Progenitor cell of endocrine pancreas (in vitro differentiated cells): ENCODE measurements at places on chromosomes 5 and 9. TPM values are rescaled to one million over a fixed set of nuclear protein-coding genes. Genes with fewer than 3 reads are reported as not detected.
A peak's percentile ranks its signal among the peaks of the same experiment; 100 is the strongest.

GRCh38 chr9:4393806-4394523, 94.1 kb upstream of the GLIS3 start:
- peaks cover 6% of the 10 kb centered on the region for H3K27me3 ChIP-seq
- no peak overlapping the region for H3K4me3 ChIP-seq
- H3K4me1 ChIP-seq, result no peaks in the 10 kb centered on the region
- H3K27ac ChIP-seq, result no peak overlapping the region
- H3K36me3 ChIP-seq, result no peaks in the 10 kb centered on the region
- no peak for DNase-seq

The INSL6 gene
- not detected in 2 replicates for total RNA-seq

DNA sequence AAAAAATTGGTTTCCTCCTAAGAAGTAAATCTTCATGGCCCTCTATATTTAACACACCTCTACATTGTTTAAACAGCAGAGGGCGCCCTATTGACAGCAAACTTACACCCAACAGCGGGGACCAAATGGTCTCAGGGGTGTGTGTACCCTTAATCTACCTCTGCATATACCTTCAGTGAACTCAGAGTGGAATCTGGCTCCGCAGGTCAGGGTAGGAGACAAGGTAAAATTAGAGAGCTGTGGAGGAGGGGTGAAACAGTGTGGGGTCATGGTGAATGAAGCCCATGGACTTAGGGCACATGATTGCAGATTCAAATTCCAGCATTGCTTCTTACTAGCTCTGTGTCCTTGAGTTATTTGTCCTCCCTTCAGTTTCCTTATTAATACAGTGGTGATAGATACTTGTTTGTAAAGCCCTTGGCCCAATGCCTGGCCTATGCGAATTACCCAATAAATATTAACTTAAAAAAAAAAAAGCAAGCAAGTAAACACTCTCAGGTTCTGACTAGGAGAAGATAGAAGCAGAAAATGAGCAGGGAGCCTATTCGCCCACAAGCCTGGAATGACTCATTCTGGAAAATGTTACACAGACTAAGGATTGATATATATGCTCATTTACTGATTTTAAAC, 122.9 kb downstream of the CAVIN4 start:
- no peak for DNase-seq
- no peaks in the 10 kb centered on the region for H3K36me3 ChIP-seq
- no peak overlapping the region for H3K4me3 ChIP-seq
- peaks cover 11% of the 10 kb centered on the region for H3K4me1 ChIP-seq
- no peak overlapping the region for H3K27ac ChIP-seq

- peak overlapping the region; percentile 87 for H3K27ac ChIP-seq
- peaks cover 7% of the 10 kb centered on the region for H3K36me3 ChIP-seq
- peaks cover 12% of the 10 kb centered on the region for H3K4me1 ChIP-seq
- DNase-seq, result no peak
Measured at GRCh38 chr9:131503626-131504465, 1.1 kb downstream of the POMT1 start.

GRCh38 chr9:106795031-106795430, 67.9 kb upstream of the ZNF462 start:
- no peak for DNase-seq
- peaks cover 19% of the 10 kb centered on the region for H3K27me3 ChIP-seq
- peaks cover 8% of the 10 kb centered on the region for H3K4me1 ChIP-seq
- no peak overlapping the region for H3K27ac ChIP-seq
- no peaks in the 10 kb centered on the region for H3K36me3 ChIP-seq

DNA sequence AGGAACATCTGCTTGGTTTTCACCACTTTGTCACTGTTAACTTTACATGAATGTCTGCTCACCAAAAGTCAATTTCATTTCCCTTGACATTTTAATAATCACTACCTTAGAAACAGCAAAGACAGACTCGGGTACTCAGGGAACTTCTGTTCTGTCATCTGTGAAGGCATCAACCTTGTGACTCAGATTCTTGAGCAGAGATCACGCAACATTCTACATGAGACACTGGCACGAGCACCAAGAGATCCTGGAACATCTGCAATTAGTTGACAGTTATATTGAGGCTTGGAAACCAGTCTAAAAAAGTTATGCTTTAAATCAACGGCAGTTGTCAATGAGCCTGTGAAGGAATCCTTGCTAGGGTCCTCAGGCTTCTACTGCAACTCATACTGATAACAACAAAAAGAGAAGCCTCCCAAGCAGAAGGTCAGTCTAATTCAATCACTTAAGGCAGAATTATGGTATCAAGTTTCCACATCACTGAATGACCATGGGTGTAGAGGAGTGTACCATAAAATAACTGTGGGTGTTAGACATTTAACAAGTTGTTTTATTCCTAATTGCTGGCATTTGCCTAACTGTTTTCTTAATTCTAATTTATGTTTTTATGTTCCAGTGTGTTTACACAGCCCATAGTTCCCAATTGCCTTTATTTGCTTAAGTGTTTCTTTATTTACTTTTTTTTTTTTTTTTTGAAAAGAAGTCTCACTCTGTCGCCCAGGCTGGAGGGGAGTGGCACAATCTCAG, 3.3 kb upstream of the PBX3 start:
- DNase-seq, result no peak
- H3K4me1 ChIP-seq, result peaks cover 3% of the 10 kb centered on the region
- no peak overlapping the region for H3K4me3 ChIP-seq
- H3K27me3 ChIP-seq, result peaks cover 13% of the 10 kb centered on the region
- H3K27ac ChIP-seq, result no peak overlapping the region

- H3K27me3 ChIP-seq, result peaks cover 27% of the 10 kb centered on the region
- H3K36me3 ChIP-seq, result peaks cover 12% of the 10 kb centered on the region
- peak overlapping the region; percentile 99 for H3K4me3 ChIP-seq
- peaks cover 5% of the 10 kb centered on the region for H3K4me1 ChIP-seq
Measured at GRCh38 chr5:176360894-176361436, 599 bp downstream of the KIAA1191 start.

The SLIT3 gene
- total RNA-seq, result 18.8 and 19.6 TPM in 2 replicates

- peaks cover 14% of the 10 kb centered on the region for H3K36me3 ChIP-seq
- DNase-seq, result no peak
- H3K4me1 ChIP-seq, result no peaks in the 10 kb centered on the region
- no peaks in the 10 kb centered on the region for H3K27me3 ChIP-seq
Measured at GRCh38 chr9:120807607-120808379, 14.6 kb upstream of the FBXW2 start.

The BNIP1 gene
- 6.1 and 6.6 TPM in 2 replicates for total RNA-seq

The TNFSF8 gene
- total RNA-seq, result not detected in 2 replicates

The PIP5KL1 gene
- 3.4 and 3.6 TPM in 2 replicates for total RNA-seq

The IGFBPL1 gene
- total RNA-seq, result 4.7 and 5.1 TPM in 2 replicates

DNA sequence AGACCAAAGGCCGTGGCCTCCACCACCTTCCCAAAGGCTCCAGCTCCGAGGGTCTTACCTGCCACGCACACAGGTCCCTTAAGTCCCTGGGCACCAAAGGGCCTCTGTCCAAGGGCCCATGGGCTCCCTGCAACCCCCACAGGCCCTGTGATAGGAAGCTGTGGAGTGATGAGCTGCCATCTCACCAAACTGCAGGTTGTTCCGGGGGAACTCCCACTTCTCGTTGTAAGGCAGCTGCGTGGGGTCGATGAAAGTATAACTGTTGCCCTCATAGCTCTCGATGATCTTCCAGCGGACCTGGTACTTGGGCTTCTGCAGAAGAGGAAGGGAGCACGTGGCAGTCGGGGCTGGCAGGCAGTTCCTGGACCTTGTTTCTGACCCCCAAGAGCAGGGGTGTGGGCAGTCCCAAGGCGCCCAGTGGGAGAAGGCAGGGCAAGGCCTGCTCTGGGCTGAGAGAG, 24.8 kb downstream of the CSF1R start:
- no peak for DNase-seq
- no peak overlapping the region for H3K27ac ChIP-seq
- H3K4me3 ChIP-seq, result no peak overlapping the region
- peaks cover 16% of the 10 kb centered on the region for H3K27me3 ChIP-seq
- H3K4me1 ChIP-seq, result no peaks in the 10 kb centered on the region

GRCh38 chr9:35658968-35659220, 802 bp downstream of the CCDC107 start:
- DNase-seq, result no peak
- peaks cover 6% of the 10 kb centered on the region for H3K27me3 ChIP-seq
- peaks cover 9% of the 10 kb centered on the region for H3K36me3 ChIP-seq
- H3K4me3 ChIP-seq, result peak overlapping the region; percentile 85

- H3K4me1 ChIP-seq, result peaks cover 4% of the 10 kb centered on the region
- DNase-seq, result no peak
- H3K27ac ChIP-seq, result peak overlapping the region; percentile 33
- H3K27me3 ChIP-seq, result no peaks in the 10 kb centered on the region
- no peak overlapping the region for H3K4me3 ChIP-seq
Measured at GRCh38 chr9:105993116-105993854, 298.9 kb downstream of the TMEM38B start.

The HTR4 gene
- total RNA-seq, result not detected in 2 replicates

DNA sequence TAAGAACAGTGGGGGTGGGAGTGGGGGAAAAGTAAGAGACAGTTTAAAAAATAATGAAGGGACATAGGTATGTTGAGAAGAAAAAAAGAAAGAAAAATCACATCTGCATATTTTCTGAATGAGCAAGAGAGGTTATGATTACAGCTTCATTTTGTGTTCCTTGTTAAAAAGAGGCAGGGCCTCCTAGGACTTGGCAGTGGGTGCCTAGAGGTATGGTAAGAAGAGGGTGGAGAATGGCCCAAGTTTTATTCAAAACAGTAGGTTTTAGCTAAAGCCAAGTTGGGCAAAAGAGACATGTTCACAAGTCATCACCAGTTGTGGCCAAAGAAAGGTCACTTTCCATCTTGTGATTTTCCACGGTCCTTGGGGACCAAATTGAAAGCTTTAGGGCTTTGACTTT, 643.4 kb downstream of the CCDC171 start:
- H3K4me3 ChIP-seq, result no peak overlapping the region
- no peak for DNase-seq
- no peak overlapping the region for H3K27ac ChIP-seq

DNA sequence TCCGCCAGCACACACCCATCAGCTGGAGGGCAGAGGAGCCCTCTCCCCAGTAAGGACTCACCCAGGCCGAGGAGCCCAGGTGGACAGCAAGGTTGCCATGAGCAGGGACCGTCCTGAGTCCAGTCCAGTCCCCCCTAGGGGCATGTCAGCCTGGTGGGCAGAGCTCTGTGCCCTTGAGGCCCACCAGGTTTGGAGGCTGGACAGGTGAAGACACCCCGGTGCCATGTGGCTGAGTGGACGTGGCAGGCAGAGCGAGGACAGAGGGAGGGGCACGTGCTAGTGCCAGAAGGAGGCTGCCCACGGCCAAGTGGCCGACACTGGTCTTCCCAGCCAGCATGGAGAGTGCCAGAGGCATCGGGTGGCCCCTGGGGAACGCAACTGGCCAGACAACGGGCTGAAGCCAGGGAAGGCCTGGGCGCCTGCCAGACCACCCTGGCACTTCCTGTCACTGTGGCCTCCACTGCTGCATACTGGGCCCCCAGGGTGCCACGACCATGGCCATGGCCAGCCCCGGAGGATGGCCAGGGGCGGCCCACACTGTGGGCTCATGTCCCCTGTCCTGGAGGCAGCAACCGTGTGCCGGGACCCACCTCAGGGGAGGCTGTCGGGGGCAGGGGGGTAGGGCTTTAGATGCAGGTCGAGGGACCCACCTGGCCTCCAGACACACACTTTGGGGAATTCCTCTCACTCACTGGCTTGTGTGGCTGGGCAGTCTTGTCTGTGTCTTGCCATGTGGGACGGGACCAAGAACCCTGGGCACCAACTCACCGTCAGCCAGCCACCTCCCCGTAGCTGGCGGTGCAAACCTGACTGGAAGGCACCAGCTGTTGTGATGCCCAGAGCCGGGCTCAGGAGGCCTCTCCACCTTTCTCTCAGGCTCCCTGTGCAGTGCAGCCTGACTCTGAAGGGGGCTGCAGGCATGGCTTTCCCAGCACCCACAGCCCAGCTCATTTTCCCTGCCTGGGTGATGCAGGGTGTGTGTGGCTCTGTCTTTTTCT, 42.3 kb upstream of the LPCAT1 start:
- DNase-seq, result no peak
- no peak overlapping the region for H3K4me3 ChIP-seq
- H3K36me3 ChIP-seq, result peaks cover 15% of the 10 kb centered on the region
- peaks cover 24% of the 10 kb centered on the region for H3K4me1 ChIP-seq
- H3K27ac ChIP-seq, result peak overlapping the region; percentile 41

GRCh38 chr9:5113523-5113922, 71.9 kb downstream of the INSL6 start:
- H3K27me3 ChIP-seq, result no peaks in the 10 kb centered on the region
- H3K4me3 ChIP-seq, result no peak overlapping the region
- DNase-seq, result no peak
- no peak overlapping the region for H3K27ac ChIP-seq
- H3K4me1 ChIP-seq, result no peaks in the 10 kb centered on the region
- peaks cover 15% of the 10 kb centered on the region for H3K36me3 ChIP-seq

DNA sequence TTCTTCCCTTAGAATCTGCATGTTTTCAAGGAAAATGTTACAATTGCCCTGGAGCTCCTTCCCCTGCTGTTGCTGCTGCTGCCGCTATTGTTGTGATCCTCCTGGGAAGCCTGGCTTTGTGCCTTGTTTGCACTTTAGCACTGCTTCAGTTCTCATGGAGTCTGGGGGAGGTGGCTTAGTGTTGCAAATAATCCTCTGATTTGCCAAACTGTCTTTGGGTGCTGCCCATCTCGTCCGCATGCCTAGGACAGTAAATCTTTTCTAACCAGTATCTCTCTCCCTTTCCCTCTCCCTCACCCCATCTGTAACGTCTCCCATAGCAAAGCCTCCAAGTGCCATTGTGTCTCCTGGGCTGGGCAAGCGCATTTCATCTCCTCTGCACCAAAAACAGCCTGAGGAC, 30.3 kb downstream of the FAM240B start:
- H3K27me3 ChIP-seq, result peaks cover 18% of the 10 kb centered on the region
- peaks cover 13% of the 10 kb centered on the region for H3K4me1 ChIP-seq
- H3K4me3 ChIP-seq, result no peak overlapping the region
- H3K36me3 ChIP-seq, result no peaks in the 10 kb centered on the region
- DNase-seq, result no peak

- H3K27ac ChIP-seq, result no peak overlapping the region
- no peaks in the 10 kb centered on the region for H3K36me3 ChIP-seq
- no peak overlapping the region for H3K4me3 ChIP-seq
- H3K4me1 ChIP-seq, result no peaks in the 10 kb centered on the region
Measured at GRCh38 chr5:110441035-110441434, 285.4 kb downstream of the TMEM232 start.

The FAM163B gene
- not detected in 2 replicates for total RNA-seq

DNA sequence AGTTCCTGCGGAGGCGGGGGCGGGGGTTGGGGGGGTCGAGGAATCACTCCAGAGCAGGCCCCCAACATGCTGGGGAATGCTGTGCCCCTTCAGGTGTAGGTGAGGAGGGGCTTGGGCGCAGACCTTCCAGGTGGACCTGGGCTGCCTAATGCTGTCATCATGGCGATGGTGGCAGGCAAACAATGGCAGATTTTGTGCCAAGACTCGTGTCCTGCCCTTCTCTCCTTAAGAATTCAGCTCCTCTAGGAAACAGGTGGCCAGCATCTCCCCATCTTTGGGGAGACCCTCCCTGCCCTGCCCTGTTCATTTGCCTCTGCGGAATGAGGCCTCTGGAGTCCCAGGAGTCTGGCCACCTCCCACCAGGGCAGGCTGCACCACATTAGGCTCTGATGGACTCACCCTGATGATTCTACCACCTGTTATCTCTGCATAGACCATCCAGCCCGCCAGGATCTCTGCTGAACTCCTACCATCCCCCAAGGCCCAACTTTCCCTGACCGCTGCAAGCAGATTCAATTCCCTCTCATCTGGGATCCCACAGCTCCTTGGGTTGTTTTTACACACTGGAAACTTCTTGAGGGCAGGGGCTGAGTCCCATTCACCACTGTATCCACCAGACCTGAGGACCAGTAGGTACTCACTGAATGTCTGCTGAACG, 10.9 kb upstream of the SLC25A51 start:
- no peaks in the 10 kb centered on the region for H3K4me1 ChIP-seq
- no peaks in the 10 kb centered on the region for H3K27me3 ChIP-seq
- H3K36me3 ChIP-seq, result peaks cover 3% of the 10 kb centered on the region
- no peak overlapping the region for H3K4me3 ChIP-seq
- H3K27ac ChIP-seq, result peak overlapping the region; percentile 47

- H3K27me3 ChIP-seq, result no peaks in the 10 kb centered on the region
- DNase-seq, result no peak
- no peaks in the 10 kb centered on the region for H3K4me1 ChIP-seq
Measured at GRCh38 chr5:28275931-28276330, 1237.5 kb upstream of the CDH9 start.
